ENCODE measurements at places on chromosomes 11 and 22.

GRCh38 chr11:69511358-69512055 is 30.0 kb downstream of the LINC01488 start:
- no peak for DNase-seq

GRCh38 chr11:115266066-115266639 is 238.1 kb downstream of the CADM1 start:
- no peak for DNase-seq

DNA sequence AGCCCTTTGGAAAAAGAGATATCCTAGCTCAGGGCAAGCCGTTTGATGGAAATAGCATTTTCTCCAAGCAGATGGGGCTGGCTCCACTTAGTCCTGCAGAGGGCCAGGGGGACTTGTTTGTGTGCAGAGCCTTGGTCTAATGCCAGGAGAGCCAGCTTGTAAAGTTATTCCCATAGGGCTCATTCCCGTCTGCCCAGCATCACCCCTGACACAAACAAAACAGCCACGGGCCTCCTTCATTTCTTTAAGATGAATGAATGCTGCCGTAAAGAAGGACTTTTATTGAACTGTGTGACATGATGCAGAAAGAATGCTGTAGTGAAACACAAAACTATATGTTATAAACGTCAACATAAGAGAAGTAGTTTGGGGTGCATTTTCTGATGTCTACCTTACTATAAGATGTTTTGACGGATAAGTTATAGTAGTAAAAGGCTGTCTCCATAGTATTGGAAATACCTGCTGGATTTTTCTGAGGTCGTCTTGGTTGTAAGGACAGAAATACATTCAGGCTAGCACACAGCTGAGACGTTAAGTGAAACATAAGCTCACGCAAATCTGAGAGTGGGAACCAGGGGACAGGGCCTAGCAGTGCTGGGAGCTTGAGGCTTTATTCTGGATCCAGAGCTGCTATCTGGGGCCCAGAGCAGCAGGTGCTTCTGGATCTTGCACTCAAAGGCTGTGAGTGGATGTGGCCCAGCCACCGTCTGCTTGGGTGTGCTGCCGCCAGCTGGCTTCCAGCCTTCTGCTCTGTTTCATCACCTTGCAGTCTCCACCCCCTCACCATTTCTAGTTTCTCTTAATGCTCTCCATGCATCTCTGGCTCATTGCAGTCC is 53.3 kb downstream of the NCAM1 start:
- no peak for DNase-seq

- no peak for DNase-seq
Observed at GRCh38 chr11:31823644-31824331, 12.7 kb upstream of the PAX6 start.

DNA sequence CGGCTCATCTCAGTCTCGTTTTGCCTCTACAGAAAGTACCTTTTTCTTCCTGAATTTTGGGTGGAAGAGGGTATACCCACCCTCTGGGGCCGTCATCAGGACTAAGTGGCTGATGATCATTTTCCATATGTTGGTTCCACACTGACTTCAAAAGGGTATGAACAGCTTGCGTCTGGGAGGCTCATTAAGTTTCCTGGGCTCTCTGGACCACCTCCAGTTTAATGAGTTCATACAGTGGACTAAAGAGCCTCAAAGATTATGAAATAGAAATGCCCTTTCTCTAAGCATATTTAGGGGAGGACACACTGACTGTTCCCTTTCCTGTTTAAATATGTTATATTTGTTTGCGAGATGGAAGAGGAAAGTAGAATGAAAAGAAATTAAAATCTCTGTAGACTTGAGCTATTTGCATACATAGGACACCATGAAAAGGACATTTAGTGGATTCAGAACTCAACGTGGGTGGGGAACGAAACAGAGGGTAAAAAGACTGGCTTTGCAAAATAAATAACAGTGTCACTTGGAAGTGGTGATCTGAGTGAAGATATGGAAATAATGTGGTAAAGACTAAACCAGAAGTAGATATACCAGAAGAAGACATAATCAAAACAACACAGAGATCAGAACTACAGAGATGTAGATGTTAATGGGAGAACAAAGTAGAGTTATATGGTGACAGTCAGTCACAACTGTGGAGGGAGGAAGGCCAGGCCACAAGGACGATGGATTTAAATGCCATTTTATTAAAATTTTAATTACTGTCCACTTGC is 18.7 kb downstream of the LDLRAD3 start:
- DNase-seq = no peak

GRCh38 chr22:43078522-43078921 is 10.7 kb downstream of the TTLL1 start:
- DNase-seq = no peak

Measured in activated CD4-positive, alpha-beta T cell treated with anti-CD3 and anti-CD28 coated beads, Interleukin-2, amount 50 U/mL, for 48 hours (primary cell).